SJSA1 (cell line): ENCODE measurements at places on chromosomes 7 and 10. TPM values are rescaled to one million over a fixed set of nuclear protein-coding genes. Genes with fewer than 3 reads are reported as not detected.

The IKZF1 gene
- not detected in 2 replicates for total RNA-seq

The PHKG1 gene
- 0.21 and 0.50 TPM in 2 replicates for total RNA-seq

The FAM13C gene
- total RNA-seq: 0.03 TPM in 1 of 2 replicates, not detected in the other

The TMEM26 gene
- not detected in 2 replicates for total RNA-seq

The LIPN gene
- not detected in 2 replicates for total RNA-seq

The PIP4K2A gene
- 51.7 and 61.7 TPM in 2 replicates for total RNA-seq

The ZEB1 gene
- 67.3 and 87.4 TPM in 2 replicates for total RNA-seq

GRCh38 chr7:140685407-140686087 lies 11.0 kb upstream of the NDUFB2 start:
- no peak overlapping the region for H3K27ac ChIP-seq
- H3K27me3 ChIP-seq: no peaks in the 10 kb centered on the region
- H3K4me1 ChIP-seq: no peaks in the 10 kb centered on the region
- DNase-seq: no peak

- DNase-seq: no peak
- H3K4me3 ChIP-seq: no peak overlapping the region
- H3K27ac ChIP-seq: no peak overlapping the region
- H3K27me3 ChIP-seq: no peaks in the 10 kb centered on the region
- peaks cover 19% of the 10 kb centered on the region for H3K4me1 ChIP-seq
- H3K36me3 ChIP-seq: 0 out of 2 replicates have a peak, but pooled peaks cover 3% of the 10 kb centered on the region
Measured at GRCh38 chr7:155292680-155293226, 4.9 kb upstream of the INSIG1 start.

- no peak overlapping the region for H3K27ac ChIP-seq
- peaks cover 13% of the 10 kb centered on the region for H3K4me1 ChIP-seq
- no peak for DNase-seq
- no peaks in the 10 kb centered on the region for H3K27me3 ChIP-seq
Measured at GRCh38 chr10:118912961-118913600, 116.4 kb upstream of the NANOS1 start.

DNA sequence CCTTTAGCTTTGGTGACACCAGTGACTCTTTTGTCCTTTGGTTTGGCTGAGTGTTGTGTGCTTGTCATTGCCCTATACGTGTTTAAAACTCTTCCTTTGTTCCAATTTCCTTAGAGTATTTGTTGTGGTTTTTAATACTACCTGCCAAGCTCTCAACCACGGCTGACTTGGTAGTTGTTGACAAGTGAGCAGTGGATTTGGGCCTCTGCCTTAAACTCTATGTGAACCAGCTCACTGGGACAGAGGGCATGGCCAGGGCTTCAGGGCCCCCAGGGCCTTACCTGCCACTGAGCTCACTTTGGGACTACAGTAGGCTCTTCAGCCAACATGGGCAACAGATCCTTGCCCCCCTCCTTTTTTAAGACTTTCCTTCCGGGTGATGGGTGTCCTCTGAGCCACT lies 9.6 kb upstream of the DMBT1 start:
- H3K36me3 ChIP-seq: no peaks in the 10 kb centered on the region
- H3K4me1 ChIP-seq: no peaks in the 10 kb centered on the region
- no peak overlapping the region for H3K4me3 ChIP-seq

- no peak for DNase-seq
- H3K27me3 ChIP-seq: 0 out of 2 replicates have a peak, but pooled peaks cover 4% of the 10 kb centered on the region
- H3K4me3 ChIP-seq: no peak overlapping the region
- H3K27ac ChIP-seq: no peak overlapping the region
- no peaks in the 10 kb centered on the region for H3K4me1 ChIP-seq
- H3K36me3 ChIP-seq: no peaks in the 10 kb centered on the region
Measured at GRCh38 chr7:104878577-104878976, 135.4 kb upstream of the KMT2E start.

- no peak for DNase-seq
- no peaks in the 10 kb centered on the region for H3K36me3 ChIP-seq
- H3K4me3 ChIP-seq: no peak overlapping the region
- peaks cover 45% of the 10 kb centered on the region for H3K4me1 ChIP-seq
- no peaks in the 10 kb centered on the region for H3K27me3 ChIP-seq
Measured at GRCh38 chr10:89279421-89279869, 22.4 kb upstream of the IFIT2 start.

- no peak overlapping the region for H3K27ac ChIP-seq
- DNase-seq: no peak
- no peaks in the 10 kb centered on the region for H3K4me1 ChIP-seq
- H3K4me3 ChIP-seq: no peak overlapping the region
- 0 out of 2 replicates have a peak, but pooled peaks cover 4% of the 10 kb centered on the region for H3K27me3 ChIP-seq
Measured at GRCh38 chr10:111996103-111996502, 187.5 kb downstream of the GPAM start.

- H3K36me3 ChIP-seq: no peaks in the 10 kb centered on the region
- peaks cover 94% of the 10 kb centered on the region for H3K27me3 ChIP-seq
- no peak overlapping the region for H3K4me3 ChIP-seq
Measured at GRCh38 chr7:155455776-155456737, 1.9 kb upstream of the EN2 start.

DNA sequence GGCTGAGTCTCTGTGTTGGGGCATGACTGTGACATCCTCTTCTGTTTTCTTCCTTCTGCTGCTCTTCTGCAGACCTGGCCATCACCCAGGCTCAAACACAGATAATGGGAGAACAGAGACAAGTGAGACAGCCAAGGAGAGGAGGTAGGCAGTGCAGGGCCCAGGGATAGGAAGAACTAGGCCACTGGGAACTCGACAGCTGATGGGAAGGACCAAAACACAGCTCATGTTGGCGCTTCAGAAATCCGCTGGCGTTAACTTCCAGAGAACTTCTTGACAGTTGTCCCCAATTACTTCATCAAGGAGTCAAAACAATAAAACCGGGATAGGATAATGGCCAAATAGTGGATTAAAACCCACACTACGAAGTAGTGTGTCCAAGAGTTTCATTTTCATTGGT lies 97.0 kb upstream of the PALS2 start:
- peaks cover 16% of the 10 kb centered on the region for H3K4me1 ChIP-seq
- no peak overlapping the region for H3K4me3 ChIP-seq
- DNase-seq: no peak

GRCh38 chr10:51389415-51390321 lies 309.7 kb downstream of the CSTF2T start:
- H3K27ac ChIP-seq: no peak overlapping the region
- no peak for DNase-seq
- H3K36me3 ChIP-seq: no peaks in the 10 kb centered on the region
- no peaks in the 10 kb centered on the region for H3K27me3 ChIP-seq
- no peak overlapping the region for H3K4me3 ChIP-seq

DNA sequence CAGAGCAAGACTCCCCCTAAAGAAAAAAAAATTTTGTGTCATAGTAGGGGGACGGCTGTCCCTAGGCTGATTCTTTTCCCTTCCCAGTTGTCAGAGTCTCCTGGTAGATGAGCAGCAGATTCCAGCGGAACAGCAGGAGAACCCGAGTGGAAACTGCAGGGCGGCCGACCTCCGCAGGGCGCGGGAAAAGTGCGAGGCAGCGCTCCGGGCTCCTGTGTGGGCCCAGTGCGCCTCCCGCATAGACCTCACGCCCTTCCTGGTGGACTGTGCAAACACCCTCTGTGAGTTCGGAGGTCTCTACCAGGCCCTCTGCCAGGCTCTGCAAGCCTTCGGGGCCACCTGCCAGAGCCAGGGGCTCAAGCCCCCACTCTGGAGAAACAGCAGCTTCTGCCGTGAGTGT lies 46.0 kb downstream of the ZAN start:
- peaks cover 12% of the 10 kb centered on the region for H3K27me3 ChIP-seq
- no peak overlapping the region for H3K27ac ChIP-seq
- no peak overlapping the region for H3K4me3 ChIP-seq

DNA sequence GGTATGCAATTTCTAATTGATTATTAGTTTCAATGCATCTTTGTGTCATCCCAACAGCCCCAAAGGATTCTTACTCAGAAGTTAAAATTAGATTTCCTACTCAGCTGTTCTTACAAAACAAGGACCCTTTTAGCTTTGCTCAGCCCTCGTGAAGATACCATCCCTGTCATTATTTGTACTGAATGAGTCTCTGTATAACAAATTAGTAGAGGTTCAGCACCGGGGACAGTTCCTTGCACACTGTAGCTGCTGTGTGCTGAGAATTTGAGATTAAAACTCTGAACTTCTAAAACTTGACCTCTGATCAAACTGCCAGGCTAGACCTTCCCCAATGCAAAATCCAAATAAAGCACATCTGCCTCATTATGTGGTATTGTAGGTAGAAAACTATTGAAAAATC lies 299.1 kb downstream of the LHFPL3 start:
- no peak for DNase-seq
- no peak overlapping the region for H3K4me3 ChIP-seq
- no peaks in the 10 kb centered on the region for H3K4me1 ChIP-seq
- H3K27ac ChIP-seq: no peak overlapping the region

GRCh38 chr7:116087984-116088383 lies 57.4 kb upstream of the TFEC start:
- no peaks in the 10 kb centered on the region for H3K36me3 ChIP-seq
- no peak overlapping the region for H3K27ac ChIP-seq
- DNase-seq: no peak
- no peaks in the 10 kb centered on the region; the same call in 1 of the 2 replicates for H3K27me3 ChIP-seq
- no peak overlapping the region for H3K4me3 ChIP-seq

DNA sequence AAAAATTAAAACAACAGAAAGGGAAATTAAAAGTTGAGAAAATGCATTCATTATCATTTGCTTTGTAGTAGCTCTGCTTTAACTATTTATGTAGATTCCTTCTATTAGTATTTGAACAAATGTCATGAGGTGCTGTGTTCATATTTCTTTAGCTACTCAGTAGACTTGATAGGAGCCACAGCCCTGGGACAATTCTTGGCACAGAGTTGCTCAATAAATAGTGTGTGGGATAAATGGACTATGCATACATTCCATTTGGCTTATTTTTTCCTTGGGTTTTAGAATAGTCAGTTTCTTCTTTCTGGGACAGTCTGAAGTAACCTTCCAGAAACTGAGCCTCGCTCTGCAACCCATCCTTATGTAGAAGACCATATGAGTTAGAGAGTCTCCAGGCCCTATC lies 13.4 kb downstream of the RPP30 start:
- H3K27ac ChIP-seq: no peak overlapping the region
- no peak overlapping the region for H3K4me3 ChIP-seq
- no peak for DNase-seq
- H3K36me3 ChIP-seq: peaks cover 78% of the 10 kb centered on the region
- H3K4me1 ChIP-seq: peaks cover 15% of the 10 kb centered on the region
- H3K27me3 ChIP-seq: no peaks in the 10 kb centered on the region

- H3K4me1 ChIP-seq: no peaks in the 10 kb centered on the region
Measured at GRCh38 chr10:9901971-9902370, 1115.7 kb upstream of the CELF2 start.

GRCh38 chr10:71838264-71839211 lies 12.5 kb downstream of the PSAP start:
- peaks cover 52% of the 10 kb centered on the region for H3K4me1 ChIP-seq
- DNase-seq: no peak
- no peaks in the 10 kb centered on the region for H3K27me3 ChIP-seq
- H3K4me3 ChIP-seq: no peak overlapping the region
- H3K27ac ChIP-seq: peak overlapping the region; percentile 36
- peaks cover 8% of the 10 kb centered on the region; the same call in 1 of the 2 replicates for H3K36me3 ChIP-seq

DNA sequence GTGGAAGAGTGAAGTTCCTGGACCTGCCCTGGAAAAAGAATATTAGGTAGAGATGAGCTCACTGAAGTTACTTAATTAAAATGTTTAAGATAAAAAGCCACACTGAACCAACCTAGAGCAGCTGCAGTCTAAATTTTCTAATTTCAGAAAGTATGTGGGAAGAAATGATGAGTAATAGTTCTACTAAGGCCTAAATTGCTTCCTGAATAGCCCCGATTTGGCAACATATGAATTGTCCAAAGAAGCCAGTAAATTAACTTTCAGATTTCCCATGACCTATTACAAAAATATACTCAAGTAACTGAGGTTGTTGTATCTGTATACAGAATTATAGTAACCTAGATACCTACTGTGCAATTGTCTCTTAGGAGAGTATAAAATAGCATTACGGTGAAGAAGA lies 312.6 kb downstream of the IPMK start:
- DNase-seq: no peak
- H3K27me3 ChIP-seq: no peaks in the 10 kb centered on the region
- no peaks in the 10 kb centered on the region for H3K36me3 ChIP-seq
- no peak overlapping the region for H3K4me3 ChIP-seq
- H3K27ac ChIP-seq: no peak overlapping the region

DNA sequence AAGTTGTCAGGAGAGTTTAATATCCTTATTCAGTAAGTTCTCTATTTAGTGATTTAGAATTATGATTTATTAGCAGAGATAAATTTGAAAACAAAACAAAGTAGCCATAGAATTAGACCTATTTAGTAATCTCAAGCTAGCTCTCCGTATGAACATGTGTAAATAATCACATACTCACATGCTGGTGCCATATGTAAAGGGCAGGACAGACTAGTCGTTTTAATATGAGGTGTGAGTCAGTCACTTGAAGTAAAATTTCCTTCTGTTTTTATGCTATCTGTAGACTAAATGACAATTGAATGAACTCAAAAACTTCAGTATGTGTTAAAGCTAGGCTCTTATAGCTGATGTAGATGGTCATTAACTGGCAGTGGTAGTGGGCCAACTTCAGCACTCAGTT lies 67.1 kb downstream of the WAC start:
- DNase-seq: no peak
- no peak overlapping the region for H3K27ac ChIP-seq
- peaks cover 89% of the 10 kb centered on the region for H3K36me3 ChIP-seq
- no peak overlapping the region for H3K4me3 ChIP-seq
- no peaks in the 10 kb centered on the region for H3K27me3 ChIP-seq
- no peaks in the 10 kb centered on the region for H3K4me1 ChIP-seq

- no peak overlapping the region for H3K4me3 ChIP-seq
- H3K36me3 ChIP-seq: no peaks in the 10 kb centered on the region
- H3K27ac ChIP-seq: no peak overlapping the region
- no peaks in the 10 kb centered on the region for H3K4me1 ChIP-seq
Measured at GRCh38 chr7:22008087-22008486, 62.4 kb upstream of the CDCA7L start.

- H3K27me3 ChIP-seq: no peaks in the 10 kb centered on the region
- H3K27ac ChIP-seq: no peak overlapping the region
- DNase-seq: no peak
- H3K36me3 ChIP-seq: peaks cover 7% of the 10 kb centered on the region; the same call in 1 of the 2 replicates
- H3K4me3 ChIP-seq: no peak overlapping the region
Measured at GRCh38 chr10:5465976-5466450, 33.4 kb downstream of the CALML5 start.

DNA sequence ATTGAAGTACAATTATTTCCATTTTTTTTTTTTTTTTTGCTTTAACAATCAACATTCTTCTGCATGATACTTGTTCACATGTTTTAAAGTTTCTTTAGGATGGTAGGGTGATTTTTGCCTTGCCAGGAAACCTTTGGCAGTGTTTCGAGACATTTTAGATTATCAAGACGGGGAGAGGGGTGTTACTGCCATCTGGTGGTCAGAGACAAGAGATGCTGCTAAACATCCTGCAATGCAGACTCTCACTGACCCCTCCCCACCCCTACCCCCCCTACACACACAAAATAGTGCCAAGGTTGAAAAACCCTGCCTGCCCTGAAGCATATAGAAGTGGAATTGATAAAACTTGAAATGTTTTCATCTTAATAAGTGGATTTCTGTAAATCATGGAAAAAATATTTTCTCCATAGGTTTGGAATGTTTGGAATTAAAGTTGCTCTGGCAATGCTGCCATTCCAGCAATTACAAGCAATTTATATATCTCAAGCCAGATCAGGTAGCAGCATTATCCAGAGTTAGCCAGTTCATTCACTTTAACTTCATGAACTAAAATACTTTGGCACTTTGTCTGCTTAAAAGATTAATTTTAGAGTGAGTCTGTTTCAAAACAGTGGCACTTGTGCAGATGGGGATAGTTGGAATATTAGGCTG lies 62.1 kb downstream of the SDHAF3 start:
- H3K27ac ChIP-seq: no peak overlapping the region
- no peaks in the 10 kb centered on the region for H3K36me3 ChIP-seq
- H3K27me3 ChIP-seq: no peaks in the 10 kb centered on the region
- no peaks in the 10 kb centered on the region for H3K4me1 ChIP-seq
